ENCODE measurements at places on chromosomes 12 and 14.

- DNase-seq, result no peak
These were observed 47.3 kb upstream of the ESRRB start for GRCh38 chr14:76328457-76329137.

- peak; percentile 37 for DNase-seq
These were observed 6.2 kb downstream of the ISCU start for GRCh38 chr12:108568338-108569154.

DNA sequence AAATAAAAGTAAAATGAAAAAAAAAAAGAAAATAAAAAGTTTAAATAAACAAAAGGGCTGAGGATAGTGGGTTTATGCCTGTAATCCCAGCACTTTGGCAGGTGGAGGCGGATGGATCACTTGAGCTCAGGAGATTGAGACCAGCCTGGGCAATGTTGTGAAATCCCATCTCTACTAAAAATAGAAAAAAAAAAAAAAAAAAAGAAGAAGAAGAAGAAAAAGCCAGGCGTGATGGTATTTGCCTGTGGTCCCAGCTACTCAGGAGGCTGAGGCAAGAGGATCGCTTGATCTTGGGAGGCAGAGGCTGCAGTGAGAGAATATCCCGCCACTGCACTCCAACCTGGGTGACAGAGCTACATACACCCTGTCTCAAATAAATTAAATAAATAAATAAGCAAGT is 3.9 kb downstream of the TAOK3 start:
- no peak for DNase-seq

- DNase-seq, result no peak
These were observed 54.6 kb downstream of the ADGRD1 start for GRCh38 chr12:131008131-131008912.

DNA sequence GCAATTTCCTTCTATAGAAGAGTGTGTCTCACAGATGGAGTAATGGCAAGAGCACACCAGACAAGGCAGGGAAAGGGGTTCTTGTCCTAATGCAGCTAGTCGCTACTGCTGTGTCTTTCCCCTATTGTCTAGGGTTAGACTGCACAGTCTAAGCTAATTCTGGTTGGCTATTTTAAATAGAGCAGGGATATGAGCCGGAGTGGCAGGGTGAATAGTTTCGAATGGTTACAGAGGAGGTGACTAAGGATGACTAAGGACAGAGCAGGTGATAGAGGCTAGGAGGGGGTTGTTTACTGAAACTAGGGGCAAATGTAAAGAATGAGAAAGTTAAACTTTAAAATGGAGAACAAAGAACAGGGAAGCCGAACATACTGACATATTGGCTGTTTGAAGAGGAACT is 25.6 kb upstream of the CPNE8 start:
- DNase-seq, result no peak

GRCh38 chr14:69398818-69399210 is 322 bp downstream of the SLC39A9 start:
- no peak for DNase-seq

DNA sequence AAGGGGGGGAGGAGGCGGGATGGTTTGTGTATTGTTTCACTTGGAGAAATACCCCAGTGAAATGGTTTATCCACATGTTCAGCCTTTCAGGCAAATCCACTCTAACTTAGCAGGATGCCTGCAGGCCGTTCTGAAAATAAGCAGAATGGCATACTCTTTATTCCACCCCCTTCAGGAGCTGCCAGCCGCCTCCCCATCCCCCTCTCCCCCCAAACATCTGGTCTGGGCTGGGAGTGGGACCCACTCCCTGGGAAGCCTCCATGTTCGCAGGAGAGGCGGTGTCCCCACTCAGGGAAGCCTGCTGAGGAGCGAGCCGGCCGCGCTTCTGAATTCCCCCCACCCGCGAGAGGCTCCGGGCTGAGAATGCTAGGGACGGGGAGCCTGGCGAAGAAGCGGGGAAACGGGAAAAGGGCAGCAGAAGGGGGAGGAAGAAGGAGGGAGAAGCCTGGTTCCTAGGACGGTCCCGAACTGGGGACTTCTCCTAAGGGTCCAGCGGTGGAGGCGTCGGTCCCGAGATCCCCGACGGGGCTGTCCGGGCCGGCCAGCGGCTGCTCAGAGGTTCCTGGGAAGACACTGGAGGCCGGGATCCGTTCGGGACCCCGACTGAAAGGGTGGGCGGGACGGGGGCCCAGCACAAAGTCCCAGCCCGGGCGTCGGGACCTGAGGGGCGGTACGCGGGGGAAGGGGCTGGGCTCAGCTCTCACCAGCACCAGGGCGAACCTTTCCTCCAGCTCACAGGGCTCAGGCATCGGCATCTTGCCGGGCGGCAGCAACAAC is 666 bp downstream of the FMNL3 start:
- DNase-seq, result no peak

- no peak for DNase-seq
These were observed 31.9 kb upstream of the ATP2A2 start for GRCh38 chr12:110249105-110249504.

- DNase-seq, result no peak
These were observed 28.9 kb upstream of the SPPL3 start for GRCh38 chr12:120932956-120933526.

GRCh38 chr12:53414756-53415417 is 8.8 kb upstream of the AMHR2 start:
- DNase-seq, result no peak

DNA sequence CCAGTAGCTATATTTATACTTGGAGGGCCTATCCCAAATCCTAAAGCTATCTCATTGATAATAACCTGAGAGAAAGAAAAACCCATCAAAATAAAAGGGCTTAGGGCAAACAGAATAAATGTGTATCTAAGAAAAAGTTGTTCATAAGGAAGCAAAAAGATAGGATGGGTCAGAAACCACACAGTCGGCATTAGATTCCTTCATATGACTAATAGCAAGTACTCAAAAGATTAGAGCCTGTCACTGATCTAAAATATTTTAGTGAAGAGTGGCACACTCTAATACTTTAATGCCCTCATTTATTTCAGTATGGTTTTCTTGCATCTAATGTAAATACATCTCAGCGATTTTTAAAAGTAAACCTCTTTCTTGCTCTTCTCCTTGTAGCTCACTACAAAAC is 17.1 kb upstream of the NAV3 start:
- no peak for DNase-seq

DNA sequence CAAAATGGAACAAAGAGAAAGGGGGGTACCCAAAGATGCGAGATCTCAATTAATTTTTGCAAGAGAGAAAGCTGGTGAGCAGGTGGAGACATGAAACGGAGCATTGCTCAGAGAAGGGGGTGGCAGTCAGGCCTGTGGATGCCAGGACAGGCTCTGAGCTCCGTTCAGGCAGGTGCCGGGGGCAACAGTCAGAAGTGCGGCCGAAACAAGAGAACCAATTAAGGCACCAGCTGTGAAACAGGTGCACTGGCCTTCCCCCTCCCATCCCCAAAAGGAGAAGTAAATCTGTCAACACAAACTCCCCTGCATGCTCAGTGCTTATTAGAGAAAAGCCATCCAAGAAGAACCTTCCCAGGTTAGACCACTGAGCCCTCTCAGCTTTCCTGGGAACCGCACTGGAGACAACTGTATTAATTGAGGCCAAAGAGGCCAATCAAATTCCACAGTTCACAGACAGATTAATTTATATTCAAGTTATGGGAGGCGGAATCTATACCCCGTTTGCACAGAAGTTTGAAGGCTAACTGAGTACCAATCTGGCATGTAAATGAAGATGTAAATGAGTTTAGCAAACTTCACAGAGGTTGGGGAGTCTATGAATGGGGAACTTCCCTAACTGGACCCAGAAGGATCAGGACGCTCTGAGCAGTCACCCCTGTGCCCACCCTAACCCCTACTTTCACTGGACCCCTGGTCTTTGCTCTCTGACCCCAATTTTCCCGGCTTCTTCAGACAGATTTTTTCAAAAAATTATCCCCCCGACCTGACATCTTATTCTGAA is 20.9 kb downstream of the OAS2 start:
- DNase-seq, result no peak

DNA sequence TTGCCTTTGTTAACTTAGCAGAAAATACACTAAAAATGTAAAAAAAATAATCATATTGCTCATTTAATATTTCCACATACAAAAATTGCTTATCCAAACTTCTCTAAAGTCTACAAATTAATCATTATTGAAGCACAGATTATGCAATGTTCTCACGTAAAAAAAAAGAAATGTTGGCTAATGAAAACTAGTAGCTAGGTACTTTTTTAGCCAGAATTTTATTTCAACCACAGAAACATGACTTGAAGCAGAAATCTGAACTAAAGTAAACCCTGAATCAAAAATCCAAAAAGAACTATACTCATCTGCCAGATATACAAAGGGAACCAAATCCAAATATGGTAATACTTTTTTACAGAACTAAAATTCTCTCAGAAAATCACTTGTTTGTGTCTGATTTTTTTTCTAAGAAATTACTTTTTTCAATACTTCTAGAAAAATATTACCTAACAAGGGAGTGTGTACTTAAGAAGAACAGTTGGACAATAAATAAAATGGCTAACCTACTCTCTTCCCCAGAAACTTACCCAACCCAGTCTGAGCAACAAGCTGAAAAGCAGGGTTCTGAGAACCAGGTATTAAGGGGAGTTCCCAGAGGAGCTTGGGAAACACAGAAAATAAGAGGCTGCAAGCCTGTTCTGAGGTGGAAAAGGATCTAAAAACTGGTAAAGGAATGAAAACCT is 78.4 kb upstream of the RAP1B start:
- DNase-seq, result no peak

DNA sequence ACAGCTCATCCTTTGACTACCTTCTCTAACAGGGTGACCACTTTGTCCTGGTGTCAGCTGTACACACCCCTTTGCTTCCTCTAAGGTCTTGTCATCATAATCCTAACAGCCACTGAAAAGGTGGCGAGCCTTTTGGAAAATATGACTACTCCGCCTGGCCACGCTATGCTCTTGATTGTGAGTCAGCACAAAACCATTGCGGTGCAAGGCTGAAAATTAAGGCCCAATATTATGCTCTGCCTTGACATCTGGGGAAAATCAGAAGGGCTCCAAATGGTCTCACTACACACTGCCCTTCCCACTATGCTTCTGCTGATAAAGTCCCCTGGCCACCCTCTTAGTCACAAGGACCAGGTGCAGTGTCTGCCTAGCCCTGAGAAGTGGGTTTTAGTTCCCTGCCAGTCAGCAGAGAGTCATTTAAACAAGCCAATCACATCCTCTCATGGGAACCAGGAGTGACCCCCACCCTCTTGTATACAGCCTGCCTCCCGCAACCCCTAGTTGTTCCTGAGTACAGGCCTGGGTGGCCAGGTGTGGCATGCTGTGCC is 34.3 kb downstream of the FGD6 start:
- DNase-seq, result no peak

- DNase-seq, result peak; percentile 35
These were observed at the start of gene ATXN2 for GRCh38 chr12:111598637-111599452. Gene ATXN2, minus strand, starts transcription at chr12:111599315. Its CDS starts 281 bp downstream, at chr12:111599034.

DNA sequence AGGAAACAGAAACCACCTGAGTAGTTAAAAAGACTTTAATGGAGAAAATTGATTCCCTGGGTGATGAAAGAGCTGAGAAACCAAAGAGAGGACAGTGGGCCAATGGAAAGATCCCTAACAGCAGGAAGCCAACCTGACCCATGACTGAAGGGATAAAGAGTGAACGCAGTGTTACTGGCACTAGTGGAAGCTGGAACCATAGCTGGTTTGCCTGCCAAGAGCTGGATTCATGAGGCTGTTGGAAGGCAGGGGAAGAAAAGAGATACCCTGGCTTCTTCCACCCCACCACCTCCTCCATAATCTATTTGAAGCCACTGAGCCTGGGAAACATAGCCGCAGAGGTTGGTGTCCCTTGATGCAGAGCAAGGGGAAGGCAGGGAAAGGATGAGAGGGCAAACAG is 125.5 kb upstream of the PRKD1 start:
- no peak for DNase-seq

DNA sequence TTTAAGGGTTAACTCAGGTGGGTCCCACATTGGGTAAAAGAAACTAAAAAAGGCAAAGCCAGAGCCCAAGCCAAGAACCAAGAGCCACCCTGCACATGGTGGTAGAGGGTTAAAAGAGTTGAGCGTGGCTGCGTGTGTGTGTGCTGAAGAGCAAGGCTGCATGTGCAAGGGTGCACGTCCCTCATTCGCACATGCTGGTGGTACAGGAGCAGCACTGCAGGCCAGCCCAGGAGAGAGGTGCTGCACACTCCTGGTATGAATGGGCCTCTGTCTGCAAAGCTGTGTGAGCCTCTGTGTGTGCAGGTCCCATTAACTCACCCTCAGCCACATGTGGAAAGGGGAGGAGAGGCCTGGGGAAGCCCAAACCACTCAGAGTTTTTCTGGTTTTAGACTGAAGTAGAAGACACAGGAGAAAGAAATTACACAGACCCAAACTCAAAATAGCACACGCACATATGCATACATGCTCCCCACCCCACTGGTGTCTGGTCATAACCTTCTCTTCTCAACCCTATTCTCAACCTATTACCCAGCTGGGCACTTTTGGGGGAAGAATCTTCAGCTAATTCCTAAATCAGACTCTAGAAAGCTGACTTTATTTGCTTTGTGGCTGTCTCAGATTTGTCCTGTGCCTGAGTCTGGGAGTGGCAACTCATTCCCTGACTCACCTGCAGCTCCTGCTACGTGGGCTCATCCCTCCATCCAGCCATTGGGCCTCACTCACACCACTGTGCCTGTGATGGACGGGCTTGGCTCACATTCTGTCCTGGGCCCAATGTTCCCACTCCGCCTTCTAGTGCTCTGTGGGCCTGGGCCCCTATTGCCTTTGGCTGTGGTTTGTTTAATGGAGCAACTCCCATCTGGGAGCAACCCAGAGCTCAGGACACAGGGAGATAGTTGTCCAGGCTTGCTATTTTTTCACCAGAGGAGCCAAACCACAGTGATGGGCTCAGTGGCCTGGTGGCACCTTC is 30.8 kb upstream of the COL2A1 start:
- DNase-seq, result no peak

- DNase-seq, result no peak
These were observed 10.8 kb downstream of the SNRNP35 start for GRCh38 chr12:123468786-123469185.

GRCh38 chr14:82075566-82075965 is 541.9 kb upstream of the SEL1L start:
- DNase-seq, result no peak

DNA sequence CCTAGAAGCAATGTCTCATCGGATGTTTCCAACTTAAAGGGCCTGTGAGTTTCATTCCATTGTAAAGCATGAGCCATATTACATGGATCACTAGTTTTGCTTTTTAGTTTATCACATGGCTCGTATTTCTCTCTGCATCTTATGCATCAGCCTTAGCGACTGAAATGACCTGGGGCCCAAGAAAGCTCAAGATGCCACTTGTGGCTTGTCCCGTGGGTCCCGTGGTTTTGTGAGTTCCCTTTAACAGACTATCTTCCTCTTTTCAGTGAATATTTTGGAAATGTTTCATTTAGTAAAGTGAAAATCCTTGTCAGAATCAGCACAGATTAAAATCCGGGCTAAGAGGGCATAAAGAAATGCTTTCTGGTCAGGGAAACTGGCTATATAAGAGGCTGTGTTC is 86.2 kb upstream of the PPM1H start:
- DNase-seq, result no peak

DNA sequence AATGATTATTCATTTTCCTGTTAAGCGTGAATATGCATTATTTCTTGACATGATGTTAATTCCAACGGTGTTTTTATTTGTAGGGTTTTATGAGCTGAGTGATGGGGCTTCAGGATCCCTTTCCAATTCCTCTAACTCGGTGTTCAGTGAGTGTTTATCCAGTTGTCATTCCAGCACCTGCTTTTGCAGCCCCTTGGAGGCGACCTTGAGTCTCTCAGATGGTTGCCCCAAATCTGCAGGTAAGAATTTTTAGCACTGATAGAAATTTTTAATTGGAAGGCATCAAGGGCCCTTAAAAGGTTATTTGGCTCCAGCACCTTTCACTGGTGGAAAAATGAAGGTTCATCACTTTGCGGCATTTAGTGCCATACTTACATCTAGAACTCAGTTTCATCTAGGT is 3.7 kb downstream of the DACT1 start:
- no peak for DNase-seq

- DNase-seq, result no peak
These were observed 32.6 kb upstream of the PLEKHG3 start for GRCh38 chr14:64671591-64671990.

All from stimulated activated CD4-positive, alpha-beta T cell treated with anti-CD3 and anti-CD28 coated beads, TNF-alpha, amount 100 ng/mL, for 48 hours (primary cell).